ENCODE measurements at places on chromosomes 7 and 10.

GRCh38 chr10:33820531-33820930 is 486.1 kb upstream of the NRP1 start:
- DNase-seq, result no peak

DNA sequence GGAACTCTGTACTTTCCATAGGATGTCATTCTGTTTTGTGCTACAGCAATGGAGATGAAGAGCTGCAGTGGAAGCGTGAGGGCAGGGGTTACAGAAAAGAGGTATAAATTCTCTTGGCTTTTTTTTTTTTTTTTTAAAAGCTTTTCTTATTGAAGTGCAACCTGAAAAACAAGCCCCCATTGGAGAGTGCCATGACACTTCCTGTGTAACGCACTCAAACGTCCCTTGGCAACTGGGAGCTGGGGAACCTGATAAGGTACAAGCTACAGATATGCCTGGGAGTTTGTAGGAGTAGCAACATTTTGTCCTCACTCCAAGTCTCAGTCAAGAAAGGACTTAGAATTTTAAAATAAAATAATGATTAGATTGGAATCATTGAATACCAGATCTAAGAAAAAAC is 512.1 kb downstream of the RPS24 start:
- no peak for DNase-seq

DNA sequence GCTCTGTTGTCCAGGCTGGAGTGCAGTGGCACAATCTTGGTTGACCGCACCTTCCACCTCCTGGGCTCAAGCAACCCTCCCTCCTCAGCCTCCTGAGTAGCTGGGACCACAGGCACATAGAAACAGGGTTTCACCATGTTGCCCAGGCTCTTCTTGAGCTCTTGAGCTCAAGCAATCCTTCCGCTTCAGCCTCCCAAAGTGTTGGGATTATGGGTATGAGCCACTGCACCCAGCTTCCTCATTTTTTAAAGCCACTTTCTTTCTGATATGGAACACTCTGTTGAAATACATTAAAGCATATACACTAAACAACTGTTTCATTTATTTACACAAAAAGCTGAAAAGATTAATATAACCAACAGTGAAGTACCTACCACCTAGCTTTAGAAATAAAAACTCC is 117.2 kb downstream of the CLEC2L start:
- DNase-seq, result no peak

DNA sequence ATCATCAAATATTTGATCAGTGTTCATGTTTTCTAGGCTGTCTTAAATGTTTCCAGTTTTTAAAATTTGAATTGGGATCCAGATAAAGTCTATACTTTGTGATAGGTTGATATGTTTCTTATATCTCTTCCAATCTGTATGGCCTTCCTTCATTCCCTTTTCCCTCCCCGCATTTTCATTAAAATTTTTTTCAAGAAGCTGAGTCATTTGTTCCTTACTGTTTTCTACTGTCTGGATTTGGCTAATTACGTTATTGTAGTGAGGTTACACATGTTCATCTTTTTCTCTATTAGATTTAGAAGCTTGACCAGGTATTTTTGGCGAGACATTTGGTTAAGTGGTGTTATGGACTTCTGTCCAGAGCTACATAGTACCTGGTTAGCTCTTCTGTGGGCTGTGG is 11.2 kb downstream of the GARS1 start:
- DNase-seq, result no peak

DNA sequence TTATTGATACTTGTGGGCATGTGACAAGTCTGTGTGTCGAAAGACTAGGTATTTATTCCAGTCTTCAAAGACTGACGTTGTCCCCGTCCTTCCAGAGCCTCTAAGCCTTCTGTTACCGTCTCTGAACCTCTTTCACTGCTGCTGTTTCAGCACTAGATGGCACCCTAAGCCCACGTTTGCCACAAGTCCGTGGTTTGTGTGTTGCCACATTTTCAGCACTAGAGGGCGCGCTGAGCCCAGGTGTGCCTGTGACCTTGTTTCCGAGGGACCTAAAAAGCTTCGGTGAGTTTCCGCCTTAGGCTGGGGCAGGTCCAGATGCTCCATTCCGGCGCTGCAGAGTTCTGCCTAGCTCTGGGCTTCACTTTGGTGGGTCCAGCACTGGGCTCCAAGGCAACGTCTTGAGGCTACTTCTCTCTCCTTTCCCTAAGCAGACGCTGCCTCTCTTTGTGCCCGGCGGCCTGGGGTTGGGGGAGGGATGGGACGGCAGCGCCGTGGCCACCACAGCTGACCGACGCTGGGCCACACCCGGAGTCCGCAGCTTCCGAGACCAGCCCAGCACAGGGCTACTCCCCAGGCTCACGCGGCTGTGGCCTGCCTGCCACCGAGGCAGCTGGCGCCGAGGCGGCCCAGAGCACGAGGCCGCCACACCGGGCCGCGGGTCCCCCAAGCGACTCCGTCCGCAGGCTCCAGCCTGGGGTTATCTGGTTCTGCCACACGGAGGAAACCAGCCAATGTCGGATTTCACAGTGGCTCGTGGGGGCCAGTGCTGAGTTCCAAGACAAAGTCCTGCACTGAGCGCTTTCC is 520.2 kb downstream of the REEP3 start:
- DNase-seq, result no peak

DNA sequence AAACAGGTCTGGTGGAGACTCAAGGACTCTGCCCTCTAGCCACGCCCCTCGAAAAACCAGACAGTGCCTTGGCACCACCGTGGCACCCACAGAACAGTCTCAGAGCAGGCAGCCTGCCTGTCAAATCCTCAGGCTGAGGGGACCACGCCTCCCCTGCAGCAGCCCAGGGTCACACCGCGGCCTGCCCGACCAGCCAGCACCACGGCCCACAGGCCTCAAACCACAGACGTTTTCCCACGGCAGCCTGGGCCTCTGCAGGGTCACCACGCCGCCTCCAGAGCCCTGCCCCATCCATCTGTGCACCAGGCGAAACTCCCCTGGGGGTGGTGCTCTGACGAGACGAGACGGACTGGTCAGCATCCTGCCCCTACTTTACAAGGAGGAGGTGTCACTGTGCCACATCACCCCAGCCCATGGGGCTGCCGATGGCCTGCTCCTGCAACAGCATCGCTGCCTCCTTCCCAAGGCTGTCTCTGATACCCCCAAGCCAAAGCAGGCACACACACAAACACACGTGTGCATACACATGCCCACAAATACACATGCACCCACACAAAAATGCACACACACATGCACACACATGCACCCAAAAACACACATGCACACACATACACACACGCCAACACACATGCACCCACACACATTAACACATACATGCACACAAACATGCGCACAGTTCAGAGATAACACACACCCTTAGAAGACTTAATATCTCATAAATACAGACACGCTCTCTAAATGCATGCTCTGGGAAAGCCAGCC is 24.6 kb downstream of the PAPOLB start:
- no peak for DNase-seq

- no peak for DNase-seq
Observed at GRCh38 chr10:14975672-14976273, 16.6 kb downstream of the MEIG1 start.

DNA sequence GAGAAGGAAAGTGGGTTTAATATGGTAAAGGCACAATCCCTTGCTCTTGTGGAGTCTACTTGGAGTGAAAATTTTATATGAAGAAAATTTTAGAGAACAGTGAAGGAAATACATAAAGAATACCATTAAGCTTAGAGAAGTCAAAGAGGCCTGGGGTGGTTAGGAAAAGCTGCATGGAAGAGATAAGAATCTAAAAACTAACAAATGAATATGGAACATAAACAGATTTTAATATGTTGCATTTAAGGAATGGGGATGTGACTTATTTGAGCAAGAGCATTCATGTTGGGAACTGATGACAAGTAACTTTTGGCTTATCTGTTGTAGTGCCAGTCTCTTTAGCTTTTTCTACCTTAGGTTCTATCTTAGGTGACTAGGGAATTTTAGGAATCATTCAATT is 31.0 kb downstream of the AHR start:
- DNase-seq, result no peak

DNA sequence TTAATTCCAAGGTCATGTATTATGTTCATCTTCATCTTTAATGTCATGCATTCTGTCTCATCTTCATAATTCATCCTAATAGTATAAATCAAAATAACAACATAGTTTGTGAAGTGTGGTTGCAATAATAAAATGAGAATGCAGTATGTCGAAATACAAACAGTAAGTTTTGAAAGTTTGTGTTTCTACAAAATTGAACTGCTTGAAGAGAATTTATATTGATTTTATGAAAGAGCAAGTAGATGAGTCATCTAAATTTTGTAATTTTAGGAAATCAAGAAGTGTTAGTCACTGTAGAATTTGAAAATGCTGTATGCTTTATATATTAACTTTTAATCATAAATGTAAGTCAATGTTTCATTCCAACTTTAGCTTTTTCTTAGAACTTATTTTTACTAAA is 190.5 kb upstream of the PPP1R3A start:
- DNase-seq, result no peak

DNA sequence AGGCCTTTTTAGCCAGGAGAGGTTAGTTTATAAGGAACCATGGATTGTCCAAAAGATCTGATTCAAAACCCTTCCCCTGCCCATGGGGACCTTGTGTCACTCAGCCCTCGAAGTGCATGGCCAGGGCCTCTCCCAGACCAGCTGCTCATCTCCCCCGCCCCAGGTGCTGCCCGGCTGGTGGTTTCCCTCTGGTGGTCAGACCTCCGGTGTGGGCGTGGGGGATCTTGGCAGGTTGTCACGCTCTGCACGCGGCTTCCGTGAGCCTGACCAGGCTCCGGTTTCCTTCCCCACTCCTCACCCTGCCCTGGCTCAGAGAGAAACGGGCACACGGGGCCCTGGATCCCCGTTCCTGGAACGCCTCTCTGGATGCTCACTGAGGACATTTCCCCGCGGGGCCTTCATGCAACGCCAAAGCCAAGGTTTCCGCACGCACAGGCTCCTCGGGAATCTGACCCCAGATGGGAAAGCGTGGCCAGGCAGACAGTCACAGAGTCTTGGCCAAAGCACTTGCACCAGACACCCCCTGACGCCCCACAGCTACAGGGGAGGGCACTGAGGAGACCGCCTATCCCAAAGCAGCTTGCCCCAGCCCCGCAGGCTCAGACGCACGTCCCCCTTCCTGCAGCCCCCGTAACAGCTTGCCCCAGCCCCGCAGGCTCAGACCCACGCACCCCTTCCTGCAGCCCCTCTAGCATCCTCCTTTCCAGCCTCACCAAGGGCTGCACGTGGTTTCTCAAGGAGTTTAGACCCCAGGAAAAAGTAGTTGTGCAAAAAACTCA is 7.8 kb upstream of the DIP2C start:
- DNase-seq, result no peak

GRCh38 chr7:51113962-51114361 is 202.6 kb downstream of the COBL start:
- no peak for DNase-seq

- DNase-seq, result no peak
Observed at GRCh38 chr7:102125127-102125596, 161.5 kb upstream of the SH2B2 start.

DNA sequence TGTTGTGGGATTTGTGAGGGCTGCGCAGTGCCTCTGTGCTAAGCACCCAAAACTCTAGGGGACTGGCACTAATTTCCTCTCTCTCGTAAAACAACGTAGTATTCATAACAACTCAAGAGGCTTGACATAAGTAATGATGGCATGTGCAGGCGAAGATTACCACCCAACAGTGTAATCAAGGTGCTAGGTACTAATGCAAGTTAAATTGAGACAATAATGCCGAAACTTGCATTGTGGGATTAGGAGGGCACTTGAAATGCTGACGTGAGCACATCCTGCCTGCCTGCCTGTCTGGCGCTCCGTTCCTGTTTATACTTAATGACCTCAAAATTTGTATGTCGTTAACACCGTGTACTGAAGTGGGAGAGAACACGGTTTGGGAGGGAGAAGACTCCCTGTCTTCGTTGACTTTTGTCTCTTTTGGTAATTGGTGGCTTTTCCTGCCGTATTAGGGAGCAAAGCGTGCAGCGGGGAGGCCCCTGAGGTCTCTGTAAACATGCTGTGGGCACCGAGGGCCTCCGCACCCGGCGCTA is 139.0 kb downstream of the MGMT start:
- no peak for DNase-seq
